ENCODE measurements at places on chromosomes 16 and 17. TPM values are rescaled to one million over a fixed set of nuclear protein-coding genes. Genes with fewer than 3 reads are reported as not detected.

The PRR11 gene
- 1.5 TPM for total RNA-seq

The SALL1 gene
- total RNA-seq, result 6.9 TPM

The TMEM238L gene
- not detected for total RNA-seq

The OMG gene
- total RNA-seq, result 0.74 TPM

The DRC3 gene
- 0.94 TPM for total RNA-seq

The COX4I1 gene
- total RNA-seq, result 1,567 TPM

The EVPLL gene
- total RNA-seq, result not detected

The PYY gene
- total RNA-seq, result not detected

The KRT32 gene
- total RNA-seq, result not detected

The HOXB4 gene
- 0.52 TPM for total RNA-seq

The FNDC8 gene
- not detected for total RNA-seq

The GALK1 gene
- total RNA-seq, result 19.6 TPM

The IRX6 gene
- not detected for total RNA-seq

The CBX2 gene
- 1.7 TPM for total RNA-seq

The BAIAP3 gene
- total RNA-seq, result 0.35 TPM

The GIT1 gene
- 48.1 TPM for total RNA-seq

The RFWD3 gene
- 9.7 TPM for total RNA-seq

The LGALS9B gene
- not detected for total RNA-seq

The G6PC1 gene
- not detected for total RNA-seq

The SPNS3 gene
- not detected for total RNA-seq

The AHSP gene
- 1.1 TPM for total RNA-seq

The MT3 gene
- total RNA-seq, result not detected

The GABARAP gene
- 469 TPM for total RNA-seq

The TRIM25 gene
- 7.5 TPM for total RNA-seq

The DNASE1L2 gene
- 0.83 TPM for total RNA-seq

The TMIGD1 gene
- total RNA-seq, result not detected

The SSTR5 gene
- total RNA-seq, result 2.7 TPM

The GPR139 gene
- total RNA-seq, result not detected

The ABAT gene
- 9.8 TPM for total RNA-seq

Measured in right atrium auricular region (tissue), 2 donors.